ENCODE measurements at places on chromosomes 16 and 17.
A peak's percentile ranks its signal among the peaks of the same experiment; 100 is the strongest.

- no peak for DNase-seq
Observed at GRCh38 chr16:19599968-19600716, 44.6 kb downstream of the VPS35L start.

DNA sequence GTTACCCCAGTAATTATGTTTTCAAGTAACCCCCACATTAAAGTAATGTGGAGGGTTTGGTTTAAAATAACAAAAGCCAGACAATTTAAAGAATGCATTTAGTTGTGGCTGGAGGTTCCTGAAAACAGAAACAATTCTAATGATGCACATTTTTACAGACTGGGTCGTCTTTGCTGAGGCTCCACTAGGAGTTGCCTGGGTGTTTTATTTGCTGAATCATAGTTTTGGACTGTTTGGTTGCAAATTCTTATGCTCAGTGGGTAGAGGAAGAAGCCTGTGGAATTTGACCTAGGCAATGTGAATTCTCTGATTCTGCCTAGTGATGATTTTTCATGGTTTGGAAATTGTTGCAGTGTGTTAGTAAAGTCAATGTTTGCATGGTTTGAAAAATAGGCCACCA is 16.3 kb downstream of the SHISA9 start:
- DNase-seq: no peak

DNA sequence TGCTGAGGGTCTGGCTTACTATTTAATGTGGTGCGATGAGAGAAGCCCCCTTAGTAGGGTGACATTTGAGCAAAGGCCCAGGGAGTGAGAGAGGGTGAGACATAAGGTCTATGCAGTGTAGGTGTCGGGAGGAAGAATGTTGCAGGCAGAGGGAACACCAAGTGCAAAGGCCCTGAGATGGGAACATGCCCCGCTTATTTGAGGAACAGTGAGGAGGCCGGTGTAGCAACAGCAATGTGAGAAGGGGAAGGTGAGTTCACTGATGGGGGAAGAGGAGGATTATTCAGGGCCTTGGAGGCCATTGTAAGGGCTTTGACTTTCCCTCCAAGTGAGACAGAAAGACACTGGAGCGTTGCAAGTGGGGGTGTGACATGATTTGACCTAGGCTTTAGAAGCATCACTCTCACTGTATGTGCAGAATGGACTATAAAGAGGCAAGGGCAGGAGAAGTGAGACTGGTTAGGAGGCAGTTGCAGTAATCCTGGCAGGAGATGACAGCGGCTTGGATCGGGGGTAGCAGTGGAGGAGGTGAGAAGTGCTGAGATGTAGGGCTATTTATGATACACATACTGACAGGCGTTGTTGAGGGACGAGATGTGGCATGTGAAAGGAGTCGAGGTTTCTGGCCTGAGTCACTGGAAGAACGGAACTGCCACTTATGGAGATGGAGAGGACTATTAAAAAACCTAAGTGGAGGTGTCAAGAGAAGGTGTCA is 145.3 kb downstream of the SPECC1 start:
- DNase-seq: no peak

GRCh38 chr17:14374268-14374667 is 73.4 kb downstream of the HS3ST3B1 start:
- no peak for DNase-seq

GRCh38 chr16:69324013-69324531 is 6.3 kb downstream of the PDF start:
- DNase-seq: no peak

- no peak for DNase-seq
Observed at GRCh38 chr16:69260506-69260905, 50.6 kb upstream of the VPS4A start.

DNA sequence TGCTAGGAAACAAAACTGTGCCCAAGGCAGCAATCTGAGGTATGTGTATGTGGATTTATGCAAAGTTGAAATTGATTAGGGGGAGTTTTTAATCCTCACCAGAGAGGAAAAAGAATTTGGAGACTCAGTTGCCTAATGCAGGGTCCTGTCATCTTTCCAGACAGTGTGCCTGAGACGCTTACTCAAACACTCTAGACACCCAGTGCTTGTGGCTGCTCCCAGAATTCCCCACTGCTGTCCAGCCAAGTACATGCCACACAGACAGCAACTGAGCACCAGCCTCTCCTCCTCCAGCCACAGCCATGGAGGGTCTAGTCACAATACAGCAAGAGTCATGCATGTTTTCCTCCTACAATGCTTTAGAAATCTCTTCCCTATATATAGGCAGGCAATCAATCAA is 118.1 kb downstream of the HIC1 start:
- DNase-seq: no peak

DNA sequence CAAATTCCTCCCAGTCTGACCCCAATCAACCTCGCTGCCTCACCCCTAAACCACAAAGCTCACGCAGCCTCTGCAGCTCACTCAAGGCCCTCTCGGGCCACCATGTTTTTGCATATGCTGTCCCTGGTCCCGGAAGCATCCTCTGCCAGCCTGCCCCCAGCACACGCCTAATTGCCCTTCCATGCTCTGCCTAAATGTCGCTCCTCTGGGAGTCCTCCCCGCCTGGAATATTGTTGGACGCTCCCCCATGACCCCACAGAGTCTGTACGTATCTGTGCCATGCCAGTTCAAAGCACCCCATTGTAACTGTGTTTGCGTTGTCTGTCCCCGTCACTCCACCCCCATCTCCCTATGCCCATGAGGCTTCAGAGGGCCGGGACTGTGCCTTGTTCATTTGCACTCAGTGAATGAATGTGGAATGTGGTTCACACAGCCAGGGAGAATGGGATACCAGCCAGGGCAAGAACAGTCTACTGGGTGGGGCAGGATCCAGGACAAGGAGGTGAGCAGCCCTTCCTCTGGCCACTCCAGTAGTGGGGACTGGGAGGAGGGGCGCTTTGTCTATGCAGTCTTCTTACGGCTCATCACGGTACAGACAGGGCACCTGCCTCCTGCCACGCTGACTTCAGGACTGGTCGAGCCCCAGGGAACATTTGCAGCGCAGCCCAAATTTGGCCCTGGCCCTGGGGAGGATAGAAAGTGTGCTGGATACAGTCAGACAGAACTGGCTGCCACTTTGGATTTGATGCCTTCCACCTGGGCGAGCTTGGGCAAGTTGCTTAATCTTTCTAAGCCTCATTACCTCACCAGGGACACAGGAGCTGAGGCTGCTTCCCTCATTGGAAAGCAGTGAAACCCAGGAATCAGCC is 48.5 kb downstream of the NOS2 start:
- DNase-seq: no peak

GRCh38 chr17:29615492-29616299 is 7.0 kb downstream of the CORO6 start:
- peak; percentile 22 for DNase-seq

DNA sequence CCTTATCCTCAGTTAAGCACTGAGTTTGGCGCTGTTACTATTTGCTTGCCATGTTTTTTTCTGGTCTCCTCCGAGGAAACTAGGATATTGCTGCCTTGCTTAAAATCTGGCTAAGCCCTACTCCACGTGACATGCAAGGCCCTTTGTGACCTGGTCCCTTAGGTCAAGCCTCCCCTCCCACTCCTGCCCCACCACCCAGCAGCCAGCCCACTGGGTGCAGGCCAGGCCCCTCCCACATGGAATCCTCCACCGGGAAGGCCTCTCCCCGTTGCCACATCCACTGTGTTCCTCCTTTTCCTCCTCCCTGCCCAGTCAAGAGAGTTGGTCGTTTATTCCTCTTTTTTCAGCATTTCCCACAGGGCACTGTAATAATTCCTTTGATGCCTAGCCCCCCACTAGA is 16.2 kb downstream of the PSMD3 start:
- DNase-seq: no peak

DNA sequence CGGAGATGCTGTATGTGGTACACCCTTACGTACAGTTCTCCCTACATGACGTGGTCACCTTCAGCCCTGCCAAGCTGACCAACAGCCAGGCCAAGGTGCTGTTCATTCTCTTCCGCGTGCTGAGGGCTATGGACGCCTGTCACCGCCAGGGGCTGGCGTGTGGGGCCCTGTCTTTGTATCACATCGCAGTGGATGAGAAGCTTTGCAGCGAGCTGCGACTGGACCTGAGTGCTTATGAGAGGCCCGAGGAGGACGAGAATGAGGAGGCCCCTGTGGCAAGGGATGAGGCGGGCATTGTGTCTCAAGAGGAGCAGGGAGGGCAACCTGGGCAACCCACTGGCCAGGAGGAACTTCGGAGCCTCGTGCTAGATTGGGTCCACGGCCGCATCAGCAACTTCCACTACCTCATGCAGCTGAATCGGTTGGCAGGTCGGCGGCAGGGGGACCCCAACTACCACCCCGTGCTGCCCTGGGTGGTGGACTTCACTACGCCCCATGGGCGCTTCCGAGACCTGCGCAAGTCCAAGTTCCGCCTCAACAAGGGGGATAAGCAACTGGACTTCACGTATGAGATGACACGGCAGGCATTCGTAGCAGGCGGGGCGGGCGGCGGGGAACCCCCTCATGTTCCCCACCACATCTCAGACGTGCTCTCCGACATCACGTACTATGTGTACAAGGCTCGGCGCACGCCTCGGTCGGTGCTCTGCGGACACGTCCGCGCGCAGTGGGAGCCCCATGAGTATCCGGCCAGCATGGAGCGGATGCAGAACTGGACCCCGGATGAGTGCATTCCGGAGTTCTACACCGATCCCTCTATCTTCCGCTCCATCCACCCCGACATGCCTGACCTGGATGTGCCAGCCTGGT is 1.4 kb downstream of the WDR81 start:
- DNase-seq: no peak

DNA sequence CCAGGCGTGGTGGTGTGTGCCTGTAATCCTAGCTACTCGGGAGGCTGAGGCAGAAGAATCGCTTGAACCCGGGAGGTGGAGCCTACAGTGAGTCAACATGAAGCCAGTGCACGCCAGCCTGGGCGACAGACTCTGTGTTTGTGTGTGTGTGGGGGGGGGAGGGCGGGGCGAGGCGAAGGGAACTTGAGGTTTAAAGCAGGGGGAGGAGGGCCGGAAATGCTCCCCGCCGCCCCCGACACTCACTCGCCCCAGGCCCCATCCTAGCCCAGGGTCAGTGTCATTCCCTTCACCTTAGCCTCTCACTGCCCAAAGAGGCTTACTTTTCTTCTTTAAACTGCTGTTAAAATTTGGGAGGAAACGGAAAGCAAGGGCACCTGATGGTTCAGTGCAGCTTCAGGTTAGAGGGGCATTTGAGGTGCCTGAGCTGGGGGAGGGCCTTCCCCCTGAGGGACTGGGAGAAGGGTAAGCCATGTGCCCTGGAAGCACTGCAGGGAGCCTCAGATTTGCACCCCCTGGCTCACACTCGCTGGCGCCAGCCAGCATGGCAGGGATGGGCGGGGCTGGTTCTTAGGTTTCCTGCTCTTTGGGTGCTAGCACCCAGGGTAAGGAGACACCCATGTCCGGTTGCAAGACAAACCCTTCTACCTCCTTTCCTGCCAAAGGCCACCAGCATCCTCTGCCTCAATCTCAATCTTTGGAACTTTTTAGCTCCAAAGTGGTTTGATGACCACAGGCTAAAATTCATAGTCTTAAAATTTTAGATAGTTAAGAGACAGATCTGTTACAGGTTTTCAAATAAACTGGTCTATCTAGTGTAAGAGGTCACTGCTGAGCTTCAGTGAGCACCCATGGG is 2.2 kb upstream of the LIMD2 start:
- no peak for DNase-seq

DNA sequence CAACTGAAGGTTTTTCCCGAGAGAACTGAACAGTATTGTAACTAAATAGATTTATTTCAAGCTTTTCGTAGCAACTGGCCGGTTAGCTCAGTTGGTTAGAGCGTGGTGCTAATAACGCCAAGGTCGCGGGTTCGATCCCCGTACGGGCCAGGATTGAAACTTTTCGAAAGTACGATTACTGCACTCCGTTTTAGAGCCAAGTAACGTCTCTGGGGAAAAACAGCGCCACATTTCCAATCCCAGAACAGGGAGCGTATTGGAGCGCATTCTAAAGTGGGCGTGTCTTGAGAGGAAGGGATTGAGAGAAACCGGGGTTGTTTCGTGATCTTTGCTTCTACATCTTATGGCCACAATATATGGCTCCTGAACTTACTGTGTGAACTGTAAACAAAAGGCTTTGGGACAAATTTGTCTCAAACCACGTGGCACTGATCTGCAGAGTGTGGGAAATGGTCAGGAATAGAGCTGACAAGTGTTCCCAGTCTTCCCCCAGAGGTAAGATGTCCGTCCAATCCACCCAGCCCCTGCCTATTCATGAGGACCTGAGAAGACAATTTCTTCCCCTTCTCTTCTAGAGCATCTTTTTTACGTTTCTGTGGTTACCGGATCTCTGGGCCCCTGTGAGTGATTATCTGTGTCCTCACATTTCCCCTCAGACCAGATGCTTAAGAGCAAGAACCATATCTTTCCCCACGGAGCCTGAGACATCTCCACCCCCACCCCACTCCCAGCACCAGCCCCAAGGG is 2.3 kb downstream of the BORCS6 start:
- no peak for DNase-seq

DNA sequence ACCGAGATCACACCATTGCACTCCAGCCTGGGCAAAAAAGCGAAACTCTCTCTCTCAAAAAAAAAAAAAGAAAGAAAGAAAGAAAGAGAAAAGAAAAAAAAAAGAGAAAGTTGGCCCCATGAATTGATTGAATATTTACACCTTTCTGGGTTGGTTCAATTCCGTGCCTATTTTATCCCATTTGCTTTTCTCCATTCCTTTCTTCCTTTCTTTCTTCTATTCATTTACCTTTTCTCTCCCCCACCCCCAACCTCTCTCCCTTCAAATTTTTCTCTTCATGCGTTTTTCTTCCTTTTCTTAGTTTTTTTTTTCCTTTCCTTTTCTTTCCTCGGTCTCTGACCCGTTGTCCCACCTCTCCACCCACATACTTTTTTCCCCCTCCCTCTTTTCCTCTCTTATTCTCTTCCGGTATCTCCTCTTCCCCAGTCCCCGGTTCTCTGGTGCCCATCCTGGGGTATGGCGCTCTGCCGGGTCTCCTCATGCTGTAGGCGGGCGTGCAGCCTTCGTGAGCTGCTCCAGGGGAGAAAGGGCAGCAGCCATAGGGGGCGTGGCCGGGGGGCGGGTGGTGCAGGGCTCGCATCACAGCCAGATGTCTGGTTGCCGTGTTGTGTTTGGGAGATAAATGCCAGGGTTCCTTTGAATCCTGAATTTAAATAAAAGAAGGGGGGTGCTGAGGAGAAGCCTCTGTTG is 5.3 kb upstream of the COL1A1 start:
- no peak for DNase-seq
